NCI-H510A (cell line): ENCODE measurements at places on chromosomes 5 and 9.

GRCh38 chr9:31140316-31140715 is 1244.1 kb upstream of the ACO1 start:
- DNase-seq: no peak

GRCh38 chr9:117644133-117644931 is 59.9 kb upstream of the TLR4 start:
- DNase-seq: peak; percentile 9

DNA sequence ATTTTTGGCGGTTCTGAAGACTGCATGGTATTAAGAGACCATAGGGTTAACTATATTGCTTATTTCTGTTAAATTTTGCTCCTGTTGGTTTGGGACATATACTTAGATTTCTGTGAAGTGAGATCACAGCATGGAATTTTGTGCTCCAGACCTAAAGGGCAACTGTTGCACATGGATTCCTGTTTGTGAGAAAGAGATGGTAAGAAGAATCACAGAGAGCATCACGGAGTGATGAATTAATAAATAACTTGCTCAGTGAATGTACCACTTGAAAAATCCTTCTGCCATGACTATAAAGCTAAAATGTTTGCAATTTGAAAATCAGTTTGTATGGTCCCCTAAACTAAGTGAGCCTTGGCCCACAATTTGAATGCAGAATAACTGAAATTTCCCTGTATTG is 4.5 kb downstream of the PSAT1 start:
- DNase-seq: no peak

DNA sequence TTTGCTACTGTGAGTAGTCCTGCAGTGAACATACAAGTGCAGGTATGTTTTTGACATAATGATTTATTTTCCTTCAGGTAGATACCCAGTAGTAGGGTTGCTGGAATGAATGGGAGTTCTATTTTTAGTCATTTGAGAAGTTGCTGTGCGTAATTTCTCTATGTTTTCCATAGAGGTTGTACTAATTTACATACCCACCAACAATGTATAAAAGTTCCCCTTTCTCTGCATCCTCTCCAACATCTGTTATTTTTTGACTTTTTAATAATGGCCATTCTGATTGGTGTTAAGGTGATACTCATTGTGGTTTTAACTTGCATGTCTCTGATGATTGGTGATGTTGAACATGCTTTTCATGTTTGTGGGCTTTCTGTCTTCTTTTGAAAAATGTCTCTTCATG is 64.7 kb upstream of the CTSL start:
- no peak for DNase-seq

DNA sequence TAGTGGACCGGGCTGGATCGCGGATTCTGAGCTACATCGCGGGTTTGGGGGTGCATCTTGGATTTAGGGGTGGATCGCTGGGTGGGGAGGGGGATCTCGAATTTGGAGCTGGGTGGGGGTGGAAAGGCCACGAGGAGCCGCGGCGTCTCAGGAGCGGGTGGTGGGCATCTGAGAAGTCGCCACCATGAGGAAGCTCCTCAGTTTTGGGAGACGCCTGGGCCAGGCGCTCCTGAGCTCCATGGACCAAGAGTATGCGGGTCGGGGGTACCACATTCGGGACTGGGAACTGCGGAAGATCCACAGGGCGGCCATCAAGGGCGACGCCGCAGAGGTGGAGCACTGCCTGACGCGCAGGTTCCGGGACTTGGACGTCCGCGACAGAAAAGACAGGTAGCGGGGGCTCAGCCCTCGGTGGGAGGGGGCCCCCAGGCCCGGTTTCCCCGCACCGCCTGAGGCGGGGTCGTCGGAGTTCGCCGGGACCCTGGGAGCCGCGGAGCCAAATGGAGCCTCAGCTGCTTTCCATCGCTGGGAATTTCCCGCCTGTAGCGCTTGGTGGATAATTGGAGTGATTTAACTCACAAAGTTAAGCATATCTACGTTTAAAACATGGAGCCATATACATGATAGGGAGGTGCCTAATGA is 376 bp downstream of the ANKRD18B start:
- DNase-seq: no peak

DNA sequence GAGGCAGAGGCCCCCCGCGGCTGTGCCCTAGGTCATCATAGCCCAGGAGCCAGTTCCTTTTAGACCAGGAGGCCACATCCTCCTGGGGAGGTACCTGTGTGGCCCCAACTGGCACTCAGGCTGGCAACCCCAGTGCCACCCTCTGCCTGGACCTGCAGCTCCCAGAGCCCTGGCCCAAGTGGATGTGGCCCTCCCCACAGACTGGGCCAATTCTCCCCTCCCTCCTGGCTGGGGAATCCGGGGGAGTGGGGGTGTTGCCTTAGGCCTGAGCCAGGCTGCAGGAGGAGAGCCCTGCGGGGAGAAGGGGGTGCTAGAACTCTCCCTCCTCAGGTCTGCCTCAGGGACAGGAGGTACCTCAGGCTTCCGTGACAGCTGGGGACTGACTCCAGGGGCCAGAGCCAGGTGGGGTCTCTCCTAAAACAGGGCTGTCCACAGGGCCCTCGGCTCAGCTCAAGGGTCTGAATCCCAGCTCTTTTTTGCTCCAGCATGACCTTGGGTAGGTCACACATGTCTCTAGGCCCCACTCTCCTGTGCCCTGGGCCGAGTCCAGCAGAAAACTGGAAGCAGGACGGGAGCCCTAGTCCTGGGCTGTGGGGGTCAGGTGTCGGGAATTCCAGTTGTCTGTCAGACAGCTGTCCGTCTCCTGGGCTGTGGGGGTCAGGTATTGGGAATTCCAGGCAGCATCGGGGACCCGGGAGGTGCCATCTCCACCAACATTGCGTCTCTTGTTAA is 9.6 kb downstream of the DNLZ start:
- DNase-seq: no peak

GRCh38 chr9:108960331-108960730 is 26.1 kb downstream of the ABITRAM start:
- DNase-seq: no peak

GRCh38 chr5:138610918-138611677 is 35.9 kb upstream of the HSPA9 start:
- no peak for DNase-seq

GRCh38 chr5:2537378-2538145 is 213.9 kb downstream of the IRX2 start:
- no peak for DNase-seq

GRCh38 chr5:15002173-15002572 is 130.6 kb upstream of the ANKH start:
- no peak for DNase-seq

DNA sequence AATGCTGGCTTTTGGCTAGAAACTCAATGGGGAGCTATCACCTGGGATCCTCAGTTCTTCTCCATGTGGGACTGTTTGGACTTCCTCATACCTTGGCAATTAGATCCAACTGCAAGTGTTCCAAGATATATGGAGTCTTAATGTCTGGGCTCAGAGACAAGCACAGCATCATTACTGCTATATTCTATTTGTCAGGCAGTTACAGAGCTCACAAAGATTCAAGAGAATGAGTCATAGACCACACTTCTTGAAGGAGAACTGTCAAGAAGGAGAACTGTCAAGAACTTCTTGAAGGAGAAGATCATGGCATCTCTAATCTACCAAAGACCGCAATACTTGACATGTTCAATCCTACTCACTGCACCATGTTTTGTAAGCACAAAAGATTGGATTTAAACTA is 106.8 kb upstream of the NREP start:
- DNase-seq: no peak

- DNase-seq: no peak
These were observed 1.4 kb downstream of the KIF20A start for GRCh38 chr5:138180183-138180782.

GRCh38 chr5:95086927-95087815 is 197.7 kb downstream of the MCTP1 start:
- no peak for DNase-seq

DNA sequence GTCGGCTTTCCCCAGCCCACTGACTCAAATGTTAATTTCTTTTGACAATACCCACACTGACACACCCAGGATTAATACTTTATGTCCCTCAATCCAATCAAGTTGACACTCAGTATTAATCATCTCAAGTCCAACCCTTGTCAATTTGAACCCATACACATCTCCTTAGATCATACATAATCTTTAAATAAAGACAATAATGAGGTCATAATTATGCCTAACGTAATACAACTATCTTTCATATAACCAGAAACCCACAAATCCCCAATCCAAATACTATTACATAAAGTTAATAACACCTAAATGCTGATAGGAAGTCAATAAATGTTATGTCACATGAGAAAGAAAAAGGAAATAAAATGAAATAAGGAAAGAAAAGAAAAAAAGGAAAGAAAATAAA is 934.2 kb downstream of the CDH9 start:
- no peak for DNase-seq

DNA sequence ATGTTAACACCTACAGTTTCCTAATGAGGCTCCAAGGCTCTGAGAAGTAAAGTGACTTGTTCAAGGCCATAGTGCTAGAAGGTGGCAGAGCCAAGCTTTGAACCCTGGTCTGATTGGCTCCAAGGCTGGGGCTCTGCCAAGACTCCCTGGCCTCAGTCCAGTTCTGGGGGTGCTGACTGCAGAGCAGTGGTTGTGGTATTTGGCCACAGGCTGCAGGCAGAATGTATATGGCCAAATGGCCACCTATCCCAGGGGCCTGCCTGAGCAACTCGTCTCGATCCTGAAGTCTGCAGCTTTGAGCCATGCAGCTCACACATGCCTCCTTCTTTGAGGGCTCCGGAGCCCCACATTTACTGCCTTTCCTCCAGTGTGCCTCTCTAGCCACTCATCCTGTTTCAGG is 9.7 kb upstream of the NEK6 start:
- no peak for DNase-seq

DNA sequence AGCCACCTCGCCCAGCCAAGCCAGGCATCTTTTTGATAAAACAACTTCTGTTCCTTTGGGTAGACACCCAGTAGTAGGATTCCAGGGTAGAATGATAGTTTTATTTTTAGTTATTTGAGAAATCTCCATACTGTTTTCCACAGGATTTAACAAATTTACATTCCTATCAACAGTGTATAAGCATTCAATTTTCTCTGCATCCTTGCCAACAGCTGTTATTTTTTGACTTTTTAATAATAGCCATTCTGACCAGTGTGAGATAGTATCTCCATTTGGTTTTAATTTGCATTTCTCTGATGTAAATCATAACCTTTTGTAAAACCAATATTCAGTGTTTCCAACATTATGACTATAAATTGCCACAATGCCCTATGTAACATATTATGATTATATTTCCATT is 28.2 kb upstream of the CCNB1 start:
- DNase-seq: no peak

DNA sequence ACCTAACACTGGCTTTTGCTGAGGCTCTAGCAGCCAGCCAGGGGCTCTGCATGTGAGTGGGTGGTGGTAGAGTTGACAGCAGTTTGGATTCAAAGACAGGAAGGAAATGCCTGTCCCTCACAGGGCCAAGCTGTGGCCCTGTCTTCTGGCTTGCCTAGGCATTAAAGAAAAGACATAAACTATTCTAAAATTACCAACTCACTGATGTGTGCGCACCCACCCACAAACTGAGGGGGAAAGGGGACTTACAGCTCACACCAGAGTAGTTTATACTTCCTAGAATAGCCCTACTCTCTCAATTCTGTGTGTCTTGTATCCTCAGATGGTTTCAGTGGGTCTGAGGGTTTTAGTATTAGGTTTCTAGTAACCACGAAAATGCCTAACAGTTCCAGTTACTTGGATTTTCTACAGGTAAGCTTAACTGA is 18.3 kb upstream of the IL13 start:
- DNase-seq: no peak

- no peak for DNase-seq
These were observed 60.9 kb upstream of the GLRX start for GRCh38 chr5:95883185-95884016.
